HCEC 1CT (cell line): ENCODE measurements at places on chromosomes 3 and 15.

DNA sequence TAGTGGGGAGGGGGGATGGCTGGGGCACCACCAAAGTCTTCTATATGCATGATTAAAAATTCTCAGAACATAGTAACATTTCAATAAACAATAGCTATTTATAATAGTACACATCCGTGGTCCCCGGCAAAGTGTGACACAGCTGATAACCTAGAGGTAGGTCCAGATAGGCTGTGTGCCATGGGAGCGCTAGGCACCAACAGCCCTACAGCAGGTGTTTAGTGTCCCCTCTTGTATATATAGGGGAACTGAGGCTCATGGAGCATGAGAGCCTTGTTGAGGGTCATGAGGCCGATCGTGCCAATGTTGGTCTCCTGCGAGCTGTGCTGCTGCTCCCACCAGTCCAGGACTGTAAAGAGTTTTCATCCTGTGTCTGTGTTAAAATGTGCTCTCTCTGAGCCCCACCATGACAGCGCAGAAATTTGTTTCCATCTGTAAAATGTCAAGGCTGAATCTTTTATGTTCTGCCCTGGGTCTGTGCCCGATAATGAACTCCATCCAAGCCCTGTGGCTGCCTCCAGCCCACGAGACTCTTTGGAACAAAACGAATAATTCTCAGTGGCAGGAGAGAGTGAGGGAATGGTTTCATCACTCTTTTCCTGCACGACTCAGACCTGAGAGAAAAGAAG, 14.5 kb downstream of the TMEM158 start:
- no peak for DNase-seq

DNA sequence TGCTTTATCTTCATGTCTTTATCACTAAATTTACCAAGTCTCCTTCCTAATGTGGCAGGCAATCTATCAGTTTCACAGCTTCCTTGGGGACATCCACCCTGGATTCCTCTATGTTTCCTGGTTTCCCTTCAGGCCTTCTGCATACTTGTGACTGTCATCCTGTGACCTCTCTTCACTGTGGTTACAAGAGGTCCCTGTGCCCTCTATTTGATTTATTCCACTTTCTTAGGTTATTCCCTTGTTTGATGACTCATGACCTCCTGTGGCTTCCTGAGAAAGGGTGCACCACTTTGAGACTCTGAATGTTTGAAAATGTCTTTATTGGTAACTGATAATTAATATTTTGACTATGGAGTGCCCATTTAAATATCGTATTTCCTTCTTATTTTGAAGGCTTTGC, 60.5 kb upstream of the KY start:
- no peak for DNase-seq

DNA sequence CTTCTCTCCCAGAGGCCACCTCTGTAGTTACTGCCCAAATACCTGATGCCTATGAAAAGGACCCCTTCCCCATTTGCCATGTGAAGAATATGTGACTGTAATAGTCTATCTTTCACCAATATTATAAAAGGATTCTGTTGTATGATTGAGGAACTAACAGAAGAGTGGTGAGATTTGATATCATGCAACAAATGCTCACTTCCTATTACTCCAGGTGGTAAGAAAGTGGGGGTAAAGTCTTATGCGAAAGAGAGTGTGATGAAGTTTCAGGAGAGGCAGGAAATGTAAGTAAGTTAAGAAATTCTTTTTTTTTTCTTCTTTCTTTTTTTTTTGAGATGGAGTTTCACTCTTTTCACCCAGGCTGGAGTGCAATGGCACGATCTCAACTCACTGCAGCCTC, 24.4 kb upstream of the RAP2B start:
- no peak for DNase-seq

- DNase-seq = no peak
Observed at GRCh38 chr15:78718837-78719236, 77.8 kb upstream of the CHRNB4 start.

GRCh38 chr15:54917312-54917711, 279.4 kb downstream of the RSL24D1 start:
- DNase-seq = no peak

- peak; percentile 85 for DNase-seq
Observed at GRCh38 chr3:73502609-73503583, 121.8 kb downstream of the PDZRN3 start.

DNA sequence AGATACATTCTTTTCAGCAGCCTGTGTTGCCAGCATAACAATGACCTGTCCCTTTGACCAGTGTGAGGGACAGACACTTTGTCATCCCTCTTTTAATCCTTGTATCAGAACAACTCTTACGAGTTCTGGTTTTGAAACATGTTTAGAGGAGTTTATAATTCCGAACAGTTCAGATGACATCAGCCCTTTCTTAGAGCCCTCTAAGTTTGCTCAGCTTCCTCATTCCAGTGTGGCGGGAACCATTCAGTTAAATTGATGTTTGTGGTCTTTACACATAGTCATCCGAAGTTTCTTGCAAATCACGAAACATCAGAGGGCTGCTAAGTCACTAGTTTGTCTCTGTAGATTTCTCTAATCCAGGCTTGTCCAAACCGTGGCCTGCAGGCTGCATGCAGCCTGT, 102.5 kb downstream of the AKAP13 start:
- DNase-seq = peak; percentile 88
